ENCODE measurements at places on chromosomes 7 and 10.

GRCh38 chr10:99965700-99966099 is 44.0 kb downstream of the DNMBP start:
- H3K27me3 ChIP-seq, result no peaks in the 10 kb centered on the region
- 0 out of 2 replicates have a peak, but pooled peaks cover 3% of the 10 kb centered on the region for H3K36me3 ChIP-seq
- no peak overlapping the region for H3K4me3 ChIP-seq
- H3K27ac ChIP-seq, result no peak overlapping the region

GRCh38 chr10:44415121-44415520 is 30.2 kb upstream of the CXCL12 start:
- H3K4me1 ChIP-seq, result no peaks in the 10 kb centered on the region
- no peak for DNase-seq
- no peak overlapping the region for H3K4me3 ChIP-seq
- H3K27me3 ChIP-seq, result no peaks in the 10 kb centered on the region

DNA sequence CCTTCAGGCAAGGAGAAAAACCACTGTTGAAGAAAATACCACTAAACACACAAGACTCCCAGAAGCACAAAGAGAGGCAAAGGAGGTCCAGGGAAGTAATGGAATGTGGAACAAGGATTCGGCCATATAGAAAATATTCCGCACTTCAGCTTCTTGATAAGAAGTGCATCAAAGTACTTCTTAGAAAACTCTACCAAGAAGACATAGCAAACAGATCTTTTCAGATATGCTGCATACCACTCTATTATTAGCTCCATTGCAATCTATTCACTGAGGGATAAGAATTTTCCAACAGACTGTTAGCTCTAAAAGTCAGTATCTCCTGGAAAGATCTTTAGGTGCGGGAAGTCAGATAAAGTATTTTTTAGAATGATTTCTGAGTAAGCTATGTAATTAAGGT is 231.8 kb downstream of the WDR11 start:
- no peaks in the 10 kb centered on the region for H3K36me3 ChIP-seq
- H3K4me3 ChIP-seq, result no peak overlapping the region
- H3K27me3 ChIP-seq, result no peaks in the 10 kb centered on the region
- DNase-seq, result no peak

GRCh38 chr10:92420546-92421275 is 129.7 kb downstream of the MARCHF5 start:
- H3K4me3 ChIP-seq, result peak overlapping the region; percentile 10
- H3K4me1 ChIP-seq, result peaks cover 2% of the 10 kb centered on the region
- H3K36me3 ChIP-seq, result no peaks in the 10 kb centered on the region
- H3K27me3 ChIP-seq, result no peaks in the 10 kb centered on the region
- no peak overlapping the region for H3K27ac ChIP-seq
